ENCODE measurements at places on chromosomes 11 and 22. TPM values are rescaled to one million over a fixed set of nuclear protein-coding genes. Genes with fewer than 3 reads are reported as not detected.

GRCh38 chr22:39456522-39457197, at the start of gene MGAT3:
MGAT3 (plus strand) TSS chr22:39457012; CDS start chr22:39487348, 30,336 bp downstream.
- no peak for DNase-seq

DNA sequence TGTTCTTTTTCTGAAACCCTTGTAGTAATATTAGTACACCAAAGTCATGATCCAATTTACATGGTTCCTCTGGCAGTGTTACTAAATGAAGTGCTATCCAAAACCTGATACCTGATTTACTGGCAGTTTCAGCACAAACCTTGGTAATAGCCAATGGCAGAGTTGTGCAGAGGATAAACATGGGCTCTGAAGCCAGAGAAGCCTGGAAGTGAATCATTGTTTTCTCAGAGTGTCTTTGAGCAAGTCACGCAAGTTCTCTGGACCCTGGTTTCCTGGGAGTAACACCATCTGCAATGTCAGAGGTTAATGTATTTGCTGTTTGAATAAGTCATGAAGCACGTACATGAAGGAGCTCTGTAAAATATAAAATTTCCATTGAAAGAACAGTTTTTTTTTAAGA, 222.3 kb upstream of the NARS2 start:
- no peak for DNase-seq

- DNase-seq: no peak
These were observed 11.5 kb downstream of the PTPRJ start for GRCh38 chr11:47991894-47992293.

- DNase-seq: peak; percentile 59
These were observed 25.0 kb downstream of the MTMR3 start for GRCh38 chr22:29907753-29908515.

GRCh38 chr11:95991101-95991500, 67.2 kb upstream of the MTMR2 start:
- DNase-seq: no peak

DNA sequence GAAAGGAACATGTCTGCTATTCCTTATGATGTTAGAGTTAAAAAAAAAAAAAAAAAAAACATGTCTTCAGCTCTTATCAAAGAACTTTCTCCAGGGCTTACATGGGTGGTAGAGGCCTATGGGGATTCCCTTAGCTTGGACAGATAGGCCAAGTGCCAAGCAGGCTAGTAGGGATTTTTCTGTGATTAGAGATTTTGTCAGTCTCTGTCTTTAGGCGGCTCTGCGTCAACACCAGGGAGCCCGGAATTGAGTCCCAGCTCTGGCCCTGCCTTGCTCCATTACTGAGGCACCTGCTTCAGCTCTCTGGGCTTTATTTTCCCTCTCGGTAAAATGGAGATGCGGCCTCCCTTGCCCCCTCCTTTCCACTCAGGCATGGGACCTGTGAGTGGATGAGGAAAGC, 13.1 kb downstream of the CRY2 start:
- DNase-seq: no peak

- DNase-seq: no peak
These were observed 62.3 kb downstream of the AHNAK start for GRCh38 chr11:62484352-62484751.

PANX2 gene
- total RNA-seq: 10.6 TPM

SYVN1 gene
- 110 TPM for total RNA-seq

RTN4RL2 gene
- total RNA-seq: 22.0 TPM

All from left lobe of liver (tissue), 2 donors.